ENCODE measurements at places on chromosomes 7 and 10.

- peak; percentile 91 for DNase-seq
Measured at GRCh38 chr7:122886357-122887081, at the start of gene CADPS2. CADPS2 (minus strand) TSS chr7:122886460; CDS start chr7:122886337, 123 bp downstream.

GRCh38 chr7:16647435-16647960 lies 1.5 kb downstream of the BZW2 start:
- DNase-seq: no peak

GRCh38 chr10:114544045-114544659 lies 113.9 kb downstream of the ABLIM1 start:
- DNase-seq: no peak

- DNase-seq: no peak
Measured at GRCh38 chr7:90119178-90119971, 34.9 kb upstream of the STEAP1 start.

DNA sequence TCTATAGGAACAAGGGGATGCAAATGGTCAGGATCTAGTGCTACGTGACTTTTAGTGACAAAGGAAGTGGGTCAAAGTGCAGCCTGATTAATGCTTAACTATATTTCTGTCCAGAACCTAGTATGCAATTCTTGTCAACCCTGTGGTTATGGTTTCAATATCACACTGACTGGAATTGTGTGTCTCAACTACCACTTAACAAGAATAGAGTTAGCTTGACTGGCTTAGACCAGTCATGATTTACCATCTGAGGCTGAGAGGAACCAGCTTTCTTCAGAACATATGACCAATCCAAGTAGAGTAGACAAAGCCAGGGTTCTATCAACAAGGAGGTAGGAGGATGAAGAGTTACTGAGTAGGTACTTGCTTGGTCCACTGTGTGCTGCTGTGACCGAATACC lies 54.4 kb downstream of the MYPN start:
- no peak for DNase-seq

GRCh38 chr7:157430721-157431120 lies 93.9 kb downstream of the DNAJB6 start:
- no peak for DNase-seq

DNA sequence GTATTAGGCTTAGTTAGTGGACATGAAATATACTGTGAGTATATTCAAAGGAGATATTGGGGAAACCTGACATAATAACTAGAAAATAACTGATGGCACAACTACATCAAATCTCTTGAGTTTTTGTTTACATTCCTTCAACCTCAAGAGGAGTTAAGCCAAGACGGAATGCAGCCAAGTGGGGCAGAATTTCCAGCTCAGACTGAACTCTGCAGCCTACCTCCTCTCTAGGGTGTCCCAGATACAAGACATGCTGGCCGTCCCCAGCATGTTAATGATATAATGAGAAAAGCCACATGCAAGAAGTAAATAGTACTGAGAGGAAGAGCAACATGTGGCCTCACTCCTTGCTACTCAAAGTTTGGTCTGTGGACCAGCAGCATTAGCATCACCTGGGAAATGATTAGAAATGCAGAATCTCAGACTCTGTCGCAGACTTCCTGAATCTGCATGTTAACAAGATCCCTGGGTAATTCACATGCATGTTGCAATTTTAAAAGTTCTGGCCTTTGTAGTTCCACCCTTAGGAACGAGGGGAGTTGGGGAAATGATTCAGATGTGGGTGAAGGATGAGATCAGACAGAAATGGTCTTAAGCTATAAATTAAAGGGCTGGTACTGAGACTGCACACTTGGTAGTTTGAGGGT lies 118.4 kb upstream of the CACUL1 start:
- no peak for DNase-seq

DNA sequence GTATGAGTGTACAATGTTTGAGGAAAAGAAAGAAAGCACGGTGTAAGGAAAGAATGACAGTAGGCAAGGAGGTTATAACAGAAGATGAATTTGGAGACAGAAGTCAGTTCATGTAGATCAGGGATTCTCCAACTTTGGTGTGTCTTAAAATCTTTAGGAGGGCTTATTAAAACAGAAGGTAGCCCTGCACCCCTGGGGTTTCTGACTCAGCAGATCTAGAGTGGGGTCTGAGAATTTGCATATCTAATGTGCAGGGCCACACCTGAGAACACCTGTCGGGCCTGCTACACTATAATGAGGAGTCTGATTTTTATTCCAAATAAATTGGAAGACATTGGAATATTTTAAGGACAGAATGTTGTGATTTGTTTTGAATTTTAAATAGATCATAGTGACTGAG lies 120.6 kb downstream of the RNF133 start:
- no peak for DNase-seq

DNA sequence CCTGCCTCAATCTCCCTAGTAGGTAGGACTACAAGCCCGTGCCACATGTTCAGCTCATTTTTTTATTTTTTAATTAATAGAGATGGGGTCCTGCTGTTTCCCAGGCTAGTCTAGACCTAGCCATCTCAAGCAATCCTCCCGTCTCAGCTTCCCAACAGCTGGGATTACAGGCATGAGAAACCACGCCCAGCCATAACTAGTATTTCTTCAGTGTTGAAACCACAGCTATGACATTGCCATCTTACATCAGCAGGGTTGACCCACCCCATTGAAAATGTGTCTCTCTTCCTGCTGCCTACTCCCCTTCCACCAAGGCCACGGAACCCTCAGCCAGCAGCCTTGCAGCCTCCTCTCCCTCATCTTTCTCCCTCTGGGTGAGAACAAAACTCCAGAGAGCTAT lies 62.1 kb upstream of the ZNF746 start:
- no peak for DNase-seq

- DNase-seq: no peak
Measured at GRCh38 chr10:108064746-108065260, 900.3 kb upstream of the SORCS1 start.

- no peak for DNase-seq
Measured at GRCh38 chr10:92692080-92692671, 2.4 kb downstream of the HHEX start.

- DNase-seq: no peak
Measured at GRCh38 chr10:36391405-36391804, 734.0 kb upstream of the ANKRD30A start.

DNA sequence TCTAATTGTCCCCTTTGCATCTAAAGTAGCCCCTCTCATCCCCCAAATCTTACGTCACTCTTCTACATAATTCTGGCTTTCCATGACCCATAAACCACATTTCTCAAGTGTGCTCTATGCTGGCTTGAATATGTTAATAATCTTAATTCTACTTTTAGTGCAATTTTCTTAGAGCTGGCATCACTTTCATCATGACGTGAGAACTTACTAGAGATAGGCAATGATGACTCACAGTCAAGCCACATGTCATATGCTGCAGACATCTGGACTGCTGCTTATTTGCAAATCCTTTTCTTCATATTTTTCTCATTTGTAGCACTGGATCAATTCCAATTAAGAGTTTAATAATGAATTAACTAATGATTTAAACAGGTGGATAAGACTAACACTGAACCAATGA lies 260.7 kb upstream of the PRKCQ start:
- DNase-seq: no peak

- DNase-seq: no peak
Measured at GRCh38 chr7:150408393-150409299, 29.5 kb downstream of the ZNF775 start.
